Naive B cell (primary cell): ENCODE measurements at places on chromosomes 1 and 21.

- peaks cover 82% of the 10 kb centered on the region for H3K4me1 ChIP-seq
- no peaks in the 10 kb centered on the region for H3K27me3 ChIP-seq
- peak overlapping the region; percentile 86 for H3K4me3 ChIP-seq
- DNase-seq = peak; percentile 85
- H3K36me3 ChIP-seq = no peaks in the 10 kb centered on the region
- peak overlapping the region; percentile 98 for H3K27ac ChIP-seq
These were observed 62.7 kb downstream of the SKI start for GRCh38 chr1:2290595-2291510.

GRCh38 chr1:53594391-53595180 is 135.4 kb downstream of the DMRTB1 start:
- peak overlapping the region; percentile 70 for H3K27ac ChIP-seq
- no peaks in the 10 kb centered on the region for H3K27me3 ChIP-seq
- no peak overlapping the region for H3K4me3 ChIP-seq
- no peaks in the 10 kb centered on the region for H3K4me1 ChIP-seq
- H3K36me3 ChIP-seq = no peaks in the 10 kb centered on the region

DNA sequence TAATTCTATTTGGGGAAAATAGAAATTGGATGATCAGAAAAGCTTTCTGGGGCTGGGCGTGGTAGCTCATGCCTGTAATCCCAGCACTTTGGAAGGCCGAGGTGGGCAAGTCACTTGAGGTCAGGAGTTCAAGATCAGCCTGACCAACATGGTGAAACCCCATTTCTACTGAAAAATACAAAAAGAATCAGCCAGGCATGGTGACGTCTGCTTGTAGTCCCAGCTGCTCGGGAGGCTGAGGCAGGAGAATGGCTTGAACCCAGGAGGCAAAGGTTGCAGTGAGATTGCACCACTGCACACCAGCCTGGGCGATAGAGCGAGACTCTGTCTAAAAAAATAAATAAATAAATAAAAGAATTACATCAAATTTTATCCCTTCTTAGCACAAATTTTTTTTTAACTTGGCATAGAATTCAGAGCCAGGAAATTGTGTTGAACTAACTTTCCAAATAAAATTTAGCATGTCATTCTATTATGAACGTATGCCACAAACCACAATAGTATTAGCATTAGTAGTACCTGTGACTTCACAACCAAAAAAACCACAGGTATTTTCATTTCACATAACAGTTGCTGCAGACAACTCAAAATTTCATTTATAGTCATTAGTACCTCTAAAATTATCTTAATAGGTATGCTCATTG is 4.5 kb upstream of the ANKRD13C start:
- no peak overlapping the region for H3K4me3 ChIP-seq
- no peak overlapping the region for H3K27ac ChIP-seq
- DNase-seq = no peak
- no peaks in the 10 kb centered on the region for H3K27me3 ChIP-seq

GRCh38 chr1:153805886-153806719 is 30.9 kb downstream of the SLC27A3 start:
- no peaks in the 10 kb centered on the region for H3K27me3 ChIP-seq
- H3K36me3 ChIP-seq = peaks cover 2% of the 10 kb centered on the region
- peak overlapping the region; percentile 97 for H3K27ac ChIP-seq
- H3K4me3 ChIP-seq = peak overlapping the region; percentile 45
- H3K4me1 ChIP-seq = peaks cover 41% of the 10 kb centered on the region
- no peak for DNase-seq

GRCh38 chr21:28719723-28720122 is 273.0 kb downstream of the LTN1 start:
- no peak overlapping the region for H3K27ac ChIP-seq
- H3K36me3 ChIP-seq = peaks cover 5% of the 10 kb centered on the region
- no peaks in the 10 kb centered on the region for H3K27me3 ChIP-seq

DNA sequence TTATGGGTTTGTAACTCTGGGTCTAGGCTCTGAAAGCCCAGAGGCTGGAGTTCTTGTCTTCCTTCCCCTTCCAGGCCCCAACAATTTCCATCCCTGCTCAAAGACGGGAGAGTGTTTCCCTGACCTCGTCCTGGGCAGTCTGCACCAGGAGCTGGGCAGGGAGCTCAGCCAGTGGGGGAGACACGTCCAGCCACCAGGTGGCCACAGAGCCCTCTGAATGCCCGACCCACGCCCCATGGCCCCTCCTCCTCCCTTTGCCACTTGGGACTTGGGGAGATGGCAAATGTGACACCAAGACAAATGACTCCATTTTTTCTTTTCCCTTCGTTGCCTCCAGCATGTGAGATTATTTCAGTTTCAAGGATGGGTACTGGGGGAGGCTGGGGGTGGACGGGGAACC is 159.9 kb upstream of the AJAP1 start:
- no peak overlapping the region for H3K27ac ChIP-seq
- no peak for DNase-seq
- peaks cover 12% of the 10 kb centered on the region for H3K27me3 ChIP-seq
- no peaks in the 10 kb centered on the region for H3K4me1 ChIP-seq

DNA sequence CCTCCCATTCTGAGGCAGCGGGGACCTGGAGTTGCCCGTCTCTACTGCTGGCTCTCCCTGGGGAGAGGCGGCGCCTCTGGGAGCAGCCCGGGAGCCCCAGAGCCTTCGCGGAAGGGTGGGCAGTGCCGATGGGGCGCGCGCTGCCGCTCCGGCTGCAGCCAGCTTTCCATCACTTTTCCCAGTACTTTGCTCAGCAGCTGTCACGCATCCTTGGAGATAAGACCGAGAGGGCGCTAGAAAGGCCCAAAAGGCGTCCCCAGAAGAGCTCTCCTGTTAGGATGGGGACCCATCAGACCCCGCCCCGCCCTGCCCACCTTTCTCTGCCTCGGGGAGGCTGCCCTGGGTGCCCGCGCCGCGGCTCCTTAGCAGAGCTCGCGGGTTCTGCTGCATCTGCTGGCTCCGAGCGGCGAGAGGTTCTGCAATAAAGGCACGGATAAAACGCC is 534 bp downstream of the KCNH1 start:
- H3K27ac ChIP-seq = peak overlapping the region; percentile 3
- no peak for DNase-seq
- H3K4me1 ChIP-seq = peaks cover 6% of the 10 kb centered on the region
- peaks cover 67% of the 10 kb centered on the region for H3K27me3 ChIP-seq

- H3K4me1 ChIP-seq = peaks cover 38% of the 10 kb centered on the region
- peak overlapping the region; percentile 83 for H3K27ac ChIP-seq
- DNase-seq = no peak
- peak overlapping the region; percentile 91 for H3K4me3 ChIP-seq
- no peaks in the 10 kb centered on the region for H3K36me3 ChIP-seq
- no peaks in the 10 kb centered on the region for H3K27me3 ChIP-seq
These were observed 2.1 kb downstream of the KDM5B start for GRCh38 chr1:202805886-202806844.

- H3K4me1 ChIP-seq = peaks cover 9% of the 10 kb centered on the region
- no peak overlapping the region for H3K27ac ChIP-seq
- no peak for DNase-seq
- no peak overlapping the region for H3K4me3 ChIP-seq
- H3K27me3 ChIP-seq = no peaks in the 10 kb centered on the region
These were observed 27.1 kb downstream of the GPBP1L1 start for GRCh38 chr1:45659222-45659621.

GRCh38 chr1:50424045-50424883 is 1.0 kb upstream of the DMRTA2 start:
- peaks cover 27% of the 10 kb centered on the region for H3K36me3 ChIP-seq
- peak overlapping the region; percentile 88 for H3K27ac ChIP-seq
- peaks cover 85% of the 10 kb centered on the region for H3K27me3 ChIP-seq
- peaks cover 57% of the 10 kb centered on the region for H3K4me1 ChIP-seq
